ENCODE measurements at places on chromosomes 7 and 10.
A peak's percentile ranks its signal among the peaks of the same experiment; 100 is the strongest.

- no peak for DNase-seq
These were observed 483.1 kb downstream of the RPS24 start for GRCh38 chr10:78516756-78517155.

DNA sequence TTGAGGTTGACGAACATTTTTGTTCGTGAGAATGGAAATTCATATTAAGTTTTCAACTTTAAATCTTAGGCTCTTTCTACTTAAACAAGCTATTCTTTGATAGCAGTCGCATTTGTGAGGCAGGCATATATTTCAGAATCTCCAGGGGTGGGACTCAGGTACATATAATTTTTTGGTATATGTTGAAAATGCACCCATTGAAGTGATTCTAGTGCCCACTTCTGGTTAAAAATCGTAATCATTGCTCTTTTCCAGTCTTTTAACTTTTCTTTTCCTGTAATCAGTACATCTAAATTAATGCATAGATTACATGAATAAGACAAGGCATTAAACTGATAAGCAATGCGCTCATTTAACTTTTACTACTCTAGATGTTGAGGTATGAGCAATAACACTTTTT lies 67.8 kb downstream of the ZNRF2 start:
- DNase-seq, result no peak

GRCh38 chr10:117005527-117006055 lies 604 bp upstream of the SHTN1 start:
- peak; percentile 15 for DNase-seq

DNA sequence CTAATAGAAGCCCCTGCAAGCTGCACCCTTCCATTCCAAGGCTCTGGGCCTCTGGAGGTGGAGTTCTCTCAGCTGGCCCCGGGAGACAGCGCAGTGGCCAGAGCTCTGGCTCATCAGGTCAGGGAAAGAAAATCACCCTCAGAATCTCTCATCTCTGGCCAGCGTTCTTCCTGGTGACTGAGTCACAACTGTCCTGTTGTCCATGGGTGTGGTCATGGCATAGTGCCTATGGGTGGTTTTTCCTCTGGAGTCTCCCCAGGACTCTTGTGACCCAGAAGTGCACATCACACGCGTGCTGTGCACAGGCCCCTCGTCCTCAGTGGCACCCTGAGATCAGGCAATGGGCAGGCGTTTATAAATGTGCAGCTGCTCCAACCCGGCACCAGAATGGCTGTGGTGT lies 27.4 kb upstream of the FXYD4 start:
- no peak for DNase-seq

- no peak for DNase-seq
These were observed 20.3 kb upstream of the RNF32 start for GRCh38 chr7:156620291-156620675.

Measured in HTR-8/SVneo (cell line).